ENCODE measurements at places on chromosomes 13 and 19.

- peak; percentile 72 for DNase-seq
Observed at GRCh38 chr19:5987077-5987818, 9.3 kb upstream of the RANBP3 start.

DNA sequence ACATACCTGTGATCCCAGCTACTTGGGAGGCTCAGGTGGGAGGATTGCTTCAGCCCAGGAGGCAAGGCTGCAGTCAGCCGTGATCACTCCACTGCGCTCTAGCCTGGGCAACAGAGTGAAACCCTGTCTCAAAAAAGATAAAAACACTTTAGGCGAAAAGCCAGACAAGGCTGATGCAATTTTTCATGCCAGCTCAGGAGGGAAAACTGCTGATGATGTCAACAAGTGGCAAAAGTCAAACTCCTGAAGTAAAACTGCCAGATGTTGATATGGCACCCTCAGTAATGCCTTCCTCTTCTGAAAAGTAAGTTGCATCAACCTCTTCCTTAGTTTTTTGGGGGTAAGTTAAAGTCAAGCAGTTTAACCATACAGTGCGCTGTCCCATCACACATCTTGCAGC lies 15.6 kb downstream of the ZNF599 start:
- DNase-seq, result no peak

- no peak for DNase-seq
Observed at GRCh38 chr13:71171740-71172139, 695.3 kb downstream of the DACH1 start.

- DNase-seq, result no peak
Observed at GRCh38 chr19:35844482-35845214, 7.7 kb downstream of the NPHS1 start.

DNA sequence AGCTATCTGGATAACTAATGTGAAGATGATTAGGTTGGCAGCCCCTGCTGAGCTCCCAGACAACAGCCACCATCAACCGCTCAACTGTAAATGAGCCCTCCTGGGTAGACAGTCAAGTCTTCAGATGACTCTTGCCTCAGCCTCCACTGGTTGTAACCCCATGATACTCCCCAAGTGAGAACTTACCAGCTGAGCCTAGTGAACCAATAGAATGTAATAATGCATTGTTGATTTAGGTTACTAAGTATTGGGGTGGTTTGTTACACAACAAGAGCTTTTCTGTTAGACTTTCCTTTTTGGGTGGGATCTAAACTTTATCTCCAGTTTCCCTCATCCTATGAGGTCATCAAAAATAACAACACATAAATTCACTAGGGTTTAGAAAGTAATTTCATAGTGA lies 69.4 kb downstream of the CYSLTR2 start:
- DNase-seq, result no peak

DNA sequence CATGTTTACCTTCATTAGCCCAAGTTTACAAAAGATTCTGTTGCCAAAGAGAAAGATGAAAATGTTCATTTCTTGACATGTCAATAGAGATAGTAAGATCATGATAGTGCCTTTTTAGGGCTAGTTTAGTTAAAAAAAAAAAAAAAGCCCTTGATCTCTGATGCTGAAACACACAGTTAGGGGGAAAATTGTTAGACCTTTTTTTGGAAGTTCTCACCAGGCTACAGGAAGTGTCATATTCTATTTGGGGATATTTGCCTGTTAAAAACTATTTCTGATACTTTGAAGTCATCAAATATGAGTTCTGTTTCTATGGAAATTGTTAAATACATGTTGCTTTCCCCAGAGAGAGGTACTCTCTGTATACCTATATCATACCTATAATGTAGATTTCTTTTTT lies 21.6 kb downstream of the SLAIN1 start:
- DNase-seq, result no peak

DNA sequence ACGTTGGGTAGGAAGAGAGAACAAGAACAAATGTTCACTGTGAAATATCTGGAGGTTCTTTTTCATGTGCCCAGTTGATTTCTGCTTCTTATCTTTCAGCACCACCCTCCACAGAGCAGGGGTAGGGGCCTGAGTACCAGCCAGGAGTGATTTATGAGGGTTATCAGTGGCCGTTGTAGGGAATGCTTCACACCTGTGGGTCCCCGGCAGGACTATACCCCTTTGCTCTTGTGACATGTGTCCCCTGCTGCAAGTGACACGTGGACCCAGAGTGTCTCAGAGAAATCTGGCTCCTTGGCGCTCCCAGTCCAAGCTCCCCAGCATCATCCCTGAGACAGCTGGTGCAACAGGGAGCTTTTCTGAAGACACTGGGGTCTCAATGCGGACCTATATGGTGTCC lies 29.7 kb downstream of the SIAH3 start:
- DNase-seq, result no peak

GRCh38 chr19:17557466-17557865 lies 2.0 kb downstream of the COLGALT1 start:
- DNase-seq, result no peak

- DNase-seq, result no peak
Observed at GRCh38 chr13:36421447-36421846, 10.8 kb upstream of the CCNA1 start.

GRCh38 chr19:4971816-4972495 lies 3.0 kb downstream of the KDM4B start:
- no peak for DNase-seq

DNA sequence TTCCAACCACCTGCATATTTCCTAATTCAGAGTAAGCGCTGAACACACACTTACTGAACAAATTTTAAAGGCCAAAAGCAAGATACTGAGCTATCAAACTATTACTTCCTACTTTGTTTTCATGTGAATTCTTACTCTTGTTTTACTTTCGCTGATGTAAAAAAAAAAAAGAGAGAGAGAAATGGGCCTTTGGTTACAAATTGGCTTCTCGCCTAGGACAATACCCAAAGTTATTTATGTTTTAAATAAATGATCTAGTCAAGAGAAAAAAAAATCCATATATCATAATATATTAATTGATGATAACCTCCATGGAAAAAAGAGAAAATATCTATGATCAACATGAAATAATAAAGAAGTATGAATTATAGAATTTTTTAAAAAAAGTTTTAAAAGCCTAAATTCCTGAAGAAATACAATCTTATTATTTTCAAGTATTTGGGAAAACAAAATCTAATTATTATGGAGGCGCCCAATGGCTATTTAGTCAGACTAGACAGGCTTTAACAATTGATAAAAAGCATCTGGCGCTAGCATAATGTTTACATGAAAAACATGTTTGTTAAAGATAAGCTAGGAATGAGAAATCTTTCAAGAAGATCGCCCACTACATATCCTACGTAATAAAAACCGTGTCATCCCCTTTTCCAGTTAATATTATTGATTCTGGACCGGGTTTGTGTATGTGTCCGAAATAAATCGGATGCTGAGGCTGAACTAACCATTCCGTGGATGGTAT lies 9.0 kb downstream of the COL4A1 start:
- DNase-seq, result no peak

- DNase-seq, result no peak
Observed at GRCh38 chr19:56667311-56667870, 4.2 kb downstream of the ZNF835 start.

GRCh38 chr19:5403968-5404640 lies 51.1 kb upstream of the ZNRF4 start:
- peak; percentile 37 for DNase-seq

- no peak for DNase-seq
Observed at GRCh38 chr19:43362179-43362578, 8.7 kb downstream of the CD177 start.

DNA sequence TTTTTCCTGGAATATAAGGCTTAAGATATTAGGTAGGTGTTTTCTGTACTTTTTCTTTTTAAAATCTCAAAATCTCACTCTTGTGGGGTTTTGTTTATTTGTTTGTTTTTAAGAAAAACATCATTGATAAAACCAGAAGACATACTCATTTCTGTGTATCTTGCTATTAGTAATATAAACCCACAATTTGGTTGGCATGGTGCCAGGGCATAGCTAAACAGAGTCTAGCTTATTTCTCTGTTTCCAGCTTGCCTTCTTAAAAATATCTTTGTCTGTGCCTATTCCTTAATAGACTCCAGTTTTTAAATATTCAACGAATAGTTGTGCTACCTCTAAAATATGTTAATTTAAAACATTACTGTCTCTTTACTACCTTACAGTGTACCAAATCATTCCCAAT lies 1121.9 kb upstream of the PCDH20 start:
- DNase-seq, result no peak

DNA sequence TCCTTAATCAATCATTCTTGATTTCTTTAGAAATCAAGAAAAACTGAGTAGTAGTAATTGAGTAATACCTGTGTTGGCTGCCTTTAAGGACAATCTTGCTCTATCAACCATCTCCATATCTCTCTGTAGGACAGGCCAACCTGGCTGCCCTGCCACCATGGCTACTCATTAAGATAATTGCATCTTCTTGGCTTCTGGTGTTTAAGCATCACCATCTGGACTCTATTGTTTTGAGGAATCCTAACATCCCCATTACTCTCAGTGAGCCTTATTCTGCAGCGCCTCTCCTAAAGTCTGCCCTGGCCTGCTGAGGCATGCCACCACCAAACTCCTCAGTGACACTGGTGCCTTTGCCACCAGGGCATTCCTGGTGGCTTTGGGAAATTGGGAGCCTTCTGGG lies 442.6 kb upstream of the ZNF507 start:
- no peak for DNase-seq

DNA sequence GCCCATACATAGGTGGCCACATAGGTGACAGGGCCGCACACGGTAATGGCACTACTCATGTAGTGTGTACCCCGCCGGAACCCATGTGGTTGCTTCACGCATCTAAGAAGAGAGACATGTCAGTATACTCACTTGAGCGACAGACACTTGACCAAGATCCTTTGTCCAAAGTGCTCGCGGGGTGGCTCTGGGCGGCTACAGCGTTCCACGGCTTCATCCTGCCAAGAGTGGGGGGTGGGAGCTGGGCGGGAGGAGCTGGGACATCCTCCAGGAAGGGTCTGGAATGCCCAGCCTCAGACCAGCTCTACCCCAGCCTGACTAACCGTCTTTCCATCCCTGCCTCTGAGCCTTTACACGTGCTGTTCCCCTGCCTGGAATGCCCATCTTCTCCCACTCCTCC lies 8.5 kb downstream of the ANGPTL8 start:
- DNase-seq, result no peak

DNA sequence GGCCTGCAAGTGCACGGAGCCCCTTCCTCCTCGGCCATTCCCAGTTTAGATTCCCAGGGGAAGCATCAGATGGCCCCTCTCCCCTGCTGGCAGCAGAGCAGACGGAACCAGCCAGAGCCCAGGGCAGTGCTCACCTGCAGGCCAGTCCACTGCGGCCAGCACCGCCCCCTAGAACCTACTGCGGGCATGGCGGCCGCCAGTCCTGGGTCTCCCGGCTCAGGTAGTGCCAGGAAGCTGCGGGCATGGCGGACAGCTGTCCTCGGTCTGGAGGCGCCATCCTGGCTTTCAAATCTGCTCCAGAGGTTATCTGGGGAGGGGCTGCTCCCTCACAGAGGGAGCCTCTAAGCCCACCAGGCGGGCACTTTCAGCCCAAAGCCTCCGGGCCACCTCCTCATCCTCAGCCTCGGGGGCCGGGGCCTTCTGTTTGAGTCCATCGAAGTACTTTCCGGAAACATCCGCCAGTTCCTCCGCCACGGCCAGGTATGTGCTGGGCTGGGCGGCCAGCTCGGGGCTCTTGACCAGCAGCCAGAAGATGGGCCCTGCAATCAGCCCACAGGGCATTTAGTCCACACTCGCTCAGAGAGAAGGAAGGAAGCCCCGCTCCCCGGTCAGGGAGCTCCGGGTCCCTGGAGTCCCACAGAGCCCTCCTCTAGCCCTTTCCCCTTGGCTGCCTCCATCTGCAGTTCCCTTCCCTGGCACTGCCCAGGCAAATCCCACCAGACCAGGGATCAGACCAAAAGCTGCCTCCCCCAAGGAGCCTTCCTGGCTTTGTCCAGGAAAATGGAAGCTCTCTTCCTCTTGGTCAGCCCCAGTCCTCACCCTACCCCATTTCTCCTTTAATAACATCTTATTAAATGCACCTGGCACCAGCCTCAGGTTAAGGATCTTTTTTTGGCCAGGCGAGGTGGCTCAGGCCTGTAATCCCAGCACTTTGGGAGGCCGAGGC lies 7.0 kb upstream of the GP6 start:
- no peak for DNase-seq

GRCh38 chr13:106381091-106381490 lies 154.4 kb downstream of the EFNB2 start:
- DNase-seq, result no peak

GRCh38 chr13:91249861-91250260 lies 97.6 kb upstream of the MIR17HG start:
- DNase-seq, result no peak

- DNase-seq, result no peak
Observed at GRCh38 chr13:40306817-40307216, 359.6 kb downstream of the FOXO1 start.

GRCh38 chr13:43134868-43135267 lies 111.5 kb downstream of the DNAJC15 start:
- DNase-seq, result no peak

- DNase-seq, result no peak
Observed at GRCh38 chr19:8041531-8041931, 11.0 kb upstream of the CCL25 start.

DNA sequence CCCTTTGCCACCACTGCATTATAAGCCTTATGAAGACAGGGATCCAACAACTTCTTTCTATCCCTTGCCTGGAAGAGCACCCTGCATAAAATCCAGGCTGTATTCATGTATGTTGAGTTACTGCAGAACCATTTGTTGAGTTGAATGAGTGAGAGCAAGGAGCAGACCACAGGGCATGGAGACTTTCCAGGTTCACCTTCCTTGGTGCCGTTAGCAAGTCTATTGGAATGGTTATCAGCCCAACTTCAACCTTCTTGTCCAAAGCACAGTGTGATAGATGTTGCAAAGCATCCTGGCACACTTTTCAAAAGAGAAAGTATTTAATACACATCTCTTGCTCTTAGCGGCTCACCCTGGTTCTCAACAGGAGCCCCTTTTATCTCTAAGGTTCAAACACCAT lies 100.9 kb upstream of the CLDN10 start:
- DNase-seq, result no peak

DNA sequence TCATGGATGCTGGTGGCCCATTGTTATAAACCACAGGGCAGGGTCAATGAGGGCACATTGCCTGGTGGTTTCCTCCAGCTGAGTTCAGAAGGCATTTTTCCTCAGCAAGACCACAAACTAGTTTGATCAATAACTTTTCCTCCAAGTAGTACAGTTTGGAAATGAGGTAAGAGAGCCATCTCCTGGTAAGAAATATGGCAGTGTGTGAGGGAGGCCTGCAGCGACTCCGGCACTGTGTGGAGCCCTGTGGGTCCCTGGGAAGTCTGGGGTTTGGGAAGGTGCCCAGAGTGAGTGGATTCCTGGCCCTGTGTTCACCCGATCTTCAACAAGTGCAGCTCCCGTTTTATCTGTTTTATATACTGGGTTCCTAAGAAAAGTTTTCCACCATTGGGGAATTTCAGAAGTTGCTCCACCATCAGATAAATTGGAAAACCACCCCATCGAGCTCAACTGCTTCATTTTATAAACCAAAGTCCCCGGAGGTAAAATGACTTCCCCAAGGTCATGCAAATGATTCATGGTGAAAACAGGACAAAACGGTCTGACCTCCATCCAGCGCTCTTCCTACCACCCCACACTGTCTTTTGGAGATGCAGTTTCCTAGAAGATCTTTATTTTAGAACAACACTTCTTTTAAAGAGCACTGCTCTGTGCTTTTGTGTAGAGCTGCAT lies 148.4 kb downstream of the KATNAL1 start:
- no peak for DNase-seq
